GF-D8 (cell line): ENCODE measurements at places on chromosomes 6 and 20.

- DNase-seq: no peak
These were observed 130.8 kb upstream of the PTPRT start for GRCh38 chr20:43320536-43320935.

DNA sequence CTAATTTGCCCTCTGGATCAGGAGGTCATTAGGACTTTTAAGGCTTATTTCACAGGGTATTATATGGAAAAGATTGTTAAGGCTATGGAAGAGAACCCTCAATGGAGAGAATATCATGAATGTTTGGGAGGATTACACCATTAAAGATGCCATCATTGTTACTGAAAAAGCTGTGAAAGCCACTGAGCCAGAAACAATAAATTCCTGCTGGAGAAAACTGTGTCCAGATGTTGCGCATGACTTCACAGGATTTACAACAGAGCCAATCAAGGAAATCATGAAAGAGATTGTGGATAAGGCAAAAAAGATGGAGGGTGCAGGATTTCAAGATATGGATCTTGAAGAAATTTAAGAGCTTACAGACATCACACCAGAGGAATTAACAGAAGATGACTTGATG lies 798.3 kb upstream of the SLC35B3 start:
- DNase-seq: no peak

DNA sequence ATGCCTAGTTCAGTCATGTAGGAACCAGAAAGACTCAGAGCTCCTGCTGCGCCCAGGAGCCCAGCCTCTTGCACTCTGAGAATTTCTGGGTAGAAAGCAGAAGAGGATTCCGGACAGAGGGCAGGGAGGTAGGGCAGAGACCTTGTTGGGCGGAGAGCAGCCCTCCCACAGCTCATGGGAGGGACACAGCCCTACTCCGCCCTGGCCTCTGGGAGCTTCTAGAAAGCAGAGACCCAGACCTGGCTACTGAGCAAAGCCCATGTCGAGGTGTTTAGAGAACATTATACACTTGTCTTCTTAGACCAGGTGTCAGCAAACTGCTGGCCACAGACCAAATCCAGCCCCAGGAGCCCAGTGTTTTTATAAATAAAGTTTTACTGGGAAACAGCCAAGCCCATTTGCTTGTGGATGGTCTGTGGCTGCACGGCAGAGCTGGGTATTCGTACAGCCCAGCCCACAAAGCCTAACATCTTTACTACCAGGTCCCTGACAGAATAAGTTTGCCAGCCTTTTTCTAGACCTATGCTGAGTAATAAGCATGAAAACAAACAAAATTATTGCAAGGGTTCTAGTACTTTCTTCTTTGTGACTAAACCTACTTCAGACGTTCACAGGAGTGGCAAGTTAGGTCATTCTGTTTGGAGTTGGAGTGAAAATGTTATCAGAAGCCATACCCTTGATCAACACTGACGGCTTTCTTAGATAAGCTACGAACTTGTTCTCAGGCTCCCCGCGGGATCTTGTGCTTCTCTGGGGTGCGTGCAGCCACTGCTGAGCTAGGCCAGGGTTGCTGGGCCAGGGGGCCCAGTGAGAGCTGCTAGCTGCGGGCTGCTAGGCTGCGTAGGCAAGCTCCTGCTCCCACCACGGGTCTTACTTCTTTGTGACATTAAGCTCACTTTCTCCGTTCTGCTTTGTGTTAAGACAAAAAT lies 235.1 kb upstream of the FOXQ1 start:
- DNase-seq: no peak

GRCh38 chr6:43710576-43710975 lies 23.0 kb upstream of the MRPS18A start:
- no peak for DNase-seq

DNA sequence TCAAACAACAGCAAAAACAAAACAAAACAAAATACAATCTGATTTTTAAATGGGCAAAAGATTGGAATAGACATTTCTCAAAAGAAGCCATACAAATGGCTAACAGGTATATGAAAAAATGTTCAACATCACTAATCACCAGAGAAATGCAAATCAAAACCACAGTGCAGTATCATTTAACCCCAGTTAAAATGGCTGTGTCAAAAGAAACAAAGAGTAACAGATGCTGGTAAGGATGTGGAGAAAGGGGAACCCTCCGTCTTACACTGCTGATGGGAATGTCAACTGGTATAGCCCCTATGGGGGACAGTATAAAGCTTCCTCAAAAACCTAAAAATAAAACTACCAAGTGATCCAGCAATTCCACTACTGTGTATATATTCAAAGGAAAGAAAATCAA lies 10.9 kb upstream of the NELFCD start:
- DNase-seq: no peak

DNA sequence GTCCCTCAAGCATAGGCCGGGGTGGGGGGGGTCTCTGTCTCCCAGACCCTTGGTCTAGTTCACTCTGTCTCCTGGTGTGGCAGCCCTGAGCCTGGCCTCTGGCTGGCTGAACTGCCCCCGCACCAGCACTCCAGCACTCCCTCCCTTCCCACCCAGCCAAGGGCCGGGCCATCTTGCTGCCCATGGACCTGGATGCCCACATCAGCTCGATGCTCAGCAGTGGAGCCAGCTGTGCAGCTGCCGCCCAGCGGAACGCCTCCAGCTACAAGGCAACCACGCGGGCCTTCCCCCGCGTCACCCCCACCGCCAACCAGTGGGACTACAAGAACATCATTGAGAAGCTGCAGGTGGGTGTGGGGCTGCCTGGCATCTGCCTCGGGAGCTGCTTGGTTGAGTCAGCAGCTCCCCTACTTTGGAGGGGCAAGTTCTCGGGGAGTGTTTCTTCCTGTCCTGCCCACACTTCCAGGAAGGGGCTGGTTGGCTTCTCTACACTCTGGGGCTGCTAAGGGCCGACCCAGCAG lies 28.4 kb downstream of the UQCC2 start:
- no peak for DNase-seq

DNA sequence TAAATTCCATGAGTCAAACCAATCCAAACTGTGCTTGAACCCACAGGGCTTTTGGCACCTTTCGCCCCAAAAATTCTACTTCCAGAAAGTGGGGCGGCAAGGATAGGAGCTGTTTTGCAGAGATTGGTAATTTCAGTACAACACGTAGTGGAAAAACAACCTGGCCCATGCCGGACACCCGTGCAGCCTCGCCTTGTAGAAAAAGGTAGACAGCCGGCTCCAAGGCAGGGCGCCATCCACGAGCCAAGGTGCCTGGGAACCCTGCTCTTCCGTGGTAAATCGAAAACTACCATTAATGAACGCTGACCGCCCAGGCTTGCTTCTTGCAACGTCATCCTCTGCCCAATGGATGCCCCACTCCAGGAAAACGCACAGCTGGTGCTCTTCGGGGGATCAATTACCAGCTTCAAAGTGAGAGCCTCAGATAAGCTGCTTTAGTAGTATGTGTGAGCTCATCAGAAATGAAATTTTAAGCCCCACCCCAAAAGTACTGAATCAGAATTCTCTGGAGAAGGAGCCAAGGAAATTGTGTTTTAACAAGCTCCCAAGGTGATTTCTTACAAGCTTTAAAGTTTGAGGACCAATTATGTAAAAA lies 1.8 kb downstream of the OOEP start:
- DNase-seq: no peak

DNA sequence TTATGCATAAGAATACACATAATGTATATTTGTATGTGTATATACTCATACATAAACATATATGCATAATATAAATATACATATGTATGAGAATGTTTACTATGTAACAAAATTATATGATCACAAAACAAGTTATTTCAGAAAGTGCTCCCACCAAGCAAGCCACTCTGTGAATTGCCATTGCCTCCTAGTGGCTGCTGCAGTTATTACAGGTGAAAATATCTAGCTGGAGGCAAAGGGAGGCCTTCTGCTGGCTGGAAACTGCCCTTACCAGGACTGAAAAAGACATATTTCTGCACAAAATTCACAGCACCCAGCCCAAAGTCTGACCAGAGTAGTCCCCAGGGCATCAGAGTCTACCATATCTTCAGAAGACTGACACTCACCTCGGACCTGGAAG lies 14.4 kb upstream of the ADAM33 start:
- no peak for DNase-seq

- no peak for DNase-seq
These were observed 5.1 kb downstream of the TMEM63B start for GRCh38 chr6:44132476-44132875.

- no peak for DNase-seq
These were observed 12.7 kb upstream of the MTRF1L start for GRCh38 chr6:153015094-153015640.

GRCh38 chr20:20220134-20220533 lies 147.8 kb upstream of the INSM1 start:
- no peak for DNase-seq

DNA sequence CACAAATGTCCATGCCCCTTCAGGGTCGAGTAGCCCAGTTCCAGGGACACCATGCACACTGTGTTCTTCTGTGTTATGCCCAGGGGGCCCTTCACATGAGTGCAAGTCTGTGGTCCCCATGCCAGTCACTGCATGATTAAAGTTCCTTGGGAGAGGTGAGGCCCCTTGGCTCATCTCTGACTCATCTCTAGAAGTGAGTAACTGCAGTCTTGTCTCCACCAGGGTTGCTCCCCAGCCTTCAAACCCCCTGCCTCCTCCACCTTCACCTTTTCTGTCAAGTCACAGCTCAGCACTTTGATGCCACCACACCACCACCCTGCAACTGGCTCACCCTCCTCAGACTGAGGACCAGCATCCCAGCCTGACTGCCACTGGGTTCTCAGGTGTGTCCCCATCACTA lies 161.7 kb downstream of the UNC5CL start:
- no peak for DNase-seq

- DNase-seq: no peak
These were observed 585.7 kb upstream of the MARCKS start for GRCh38 chr6:113271437-113271836.

GRCh38 chr6:132210886-132211563 lies 190.2 kb downstream of the MOXD1 start:
- DNase-seq: no peak

GRCh38 chr6:30799210-30799609 lies 54.9 kb upstream of the IER3 start:
- DNase-seq: no peak

DNA sequence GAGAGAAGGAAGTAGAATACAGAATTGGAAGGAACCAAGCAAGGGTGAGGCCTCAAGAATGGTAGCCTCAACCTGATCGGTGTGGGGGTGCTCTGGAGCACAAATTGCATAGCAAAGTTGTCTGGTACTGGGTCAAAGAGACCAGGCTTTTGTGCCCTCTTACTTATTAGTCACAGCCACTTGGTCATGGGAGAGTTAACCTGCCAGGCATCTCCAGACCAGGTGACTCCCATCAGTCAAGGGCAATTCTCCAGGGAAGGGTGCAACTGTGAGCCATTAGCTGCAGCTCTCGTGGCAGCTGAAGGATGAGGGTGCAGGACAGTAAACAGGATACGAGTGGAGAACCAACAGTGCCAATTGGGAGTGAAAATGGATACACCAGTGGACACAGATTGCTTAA lies 47.7 kb upstream of the PLCB4 start:
- no peak for DNase-seq

GRCh38 chr6:15399641-15400470 lies 154.0 kb downstream of the JARID2 start:
- DNase-seq: no peak

DNA sequence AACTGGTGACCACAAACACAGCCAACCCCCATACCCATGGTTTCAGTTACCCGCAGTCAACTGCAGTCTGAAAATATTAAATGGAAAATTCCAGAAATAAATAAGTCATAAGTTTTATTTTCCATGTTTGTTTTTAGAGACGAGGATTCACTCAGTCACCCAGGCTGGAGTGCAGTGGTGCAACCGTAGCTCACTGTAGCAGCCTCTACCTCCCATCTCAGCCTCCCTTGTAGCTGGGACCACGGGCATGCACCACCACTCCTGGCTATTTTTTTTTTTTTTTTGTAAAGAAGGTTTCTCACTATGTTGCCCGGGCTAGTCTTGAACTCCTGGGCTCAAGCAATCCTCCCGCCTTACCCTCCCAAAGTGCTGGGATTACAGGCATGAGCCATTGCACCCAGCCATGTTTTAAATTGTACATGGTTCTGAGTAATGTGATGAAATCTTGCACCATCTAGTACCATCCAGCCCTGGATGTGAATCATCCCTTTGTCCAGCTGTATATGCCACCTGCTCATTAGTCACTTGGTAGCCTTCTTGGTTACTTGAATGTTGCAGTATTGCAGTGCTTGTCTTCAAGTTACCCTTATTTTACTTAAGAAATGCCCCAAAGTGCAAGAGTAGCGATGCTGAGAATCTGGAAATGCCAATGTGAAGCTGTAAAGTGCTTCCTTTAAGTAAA lies 14.5 kb downstream of the CSNK2A1 start:
- DNase-seq: no peak

GRCh38 chr6:113632220-113632864 lies 224.8 kb upstream of the MARCKS start:
- DNase-seq: no peak

- no peak for DNase-seq
These were observed 442.3 kb downstream of the CDH26 start for GRCh38 chr20:60400567-60400966.

DNA sequence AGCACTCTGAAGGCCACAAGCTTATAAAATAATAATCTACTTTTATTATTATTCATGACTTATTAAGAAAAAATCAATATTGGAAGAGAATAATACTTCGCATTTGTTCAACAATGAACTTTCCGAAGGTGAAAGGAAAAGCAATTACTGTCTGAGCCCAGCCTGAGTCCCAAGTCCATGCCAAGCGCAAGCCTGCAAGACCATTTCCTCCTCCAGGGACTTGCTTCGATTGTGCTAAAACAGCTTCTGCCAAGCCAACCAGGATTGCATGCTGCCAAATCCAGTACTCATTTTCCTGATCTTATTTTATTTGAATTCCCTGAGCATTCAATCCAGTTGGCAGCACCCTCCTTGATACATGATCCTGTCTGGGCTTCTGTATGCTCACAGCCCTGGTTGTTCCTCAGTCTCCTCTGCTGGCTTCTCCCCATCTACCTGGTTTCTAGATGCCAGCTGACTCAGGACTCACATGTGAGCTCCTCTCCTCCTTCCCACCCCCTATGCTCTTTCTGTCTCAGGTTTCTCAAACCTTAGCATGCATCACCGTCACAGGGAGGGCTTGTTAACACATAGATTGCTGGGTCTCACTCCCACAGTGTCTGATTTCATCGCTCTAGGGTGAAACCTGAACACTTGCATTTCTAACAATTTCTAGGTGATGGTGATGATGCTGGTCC lies 55.9 kb upstream of the PSMF1 start:
- no peak for DNase-seq

GRCh38 chr6:10389739-10390494 lies 25.0 kb downstream of the TFAP2A start:
- DNase-seq: no peak

- no peak for DNase-seq
These were observed 91.9 kb upstream of the CCDC28A start for GRCh38 chr6:138681627-138682026.

DNA sequence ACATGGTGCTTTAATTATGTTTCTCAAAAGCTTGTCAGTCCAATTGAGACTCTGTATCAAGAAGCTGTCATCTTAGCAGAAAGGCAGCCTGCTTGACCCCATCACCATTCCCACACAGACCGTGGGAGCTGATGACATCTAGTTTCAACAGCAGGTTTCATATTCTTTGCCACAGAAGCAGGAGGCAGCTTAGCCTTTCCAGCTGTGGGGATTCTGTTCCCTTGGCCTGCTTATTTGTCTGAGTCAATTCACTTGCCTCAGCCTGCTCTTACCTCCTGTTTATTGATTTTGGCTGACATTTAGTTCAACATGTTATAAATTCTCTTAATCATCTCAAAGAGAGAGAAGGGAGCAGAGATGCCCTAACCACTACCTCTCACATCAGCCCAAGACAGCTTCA lies 527.7 kb downstream of the ADGRB3 start:
- DNase-seq: no peak

- DNase-seq: no peak
These were observed 236.6 kb upstream of the PDE10A start for GRCh38 chr6:165899611-165900010.
